ENCODE measurements at places on chromosomes 1 and 21.

DNA sequence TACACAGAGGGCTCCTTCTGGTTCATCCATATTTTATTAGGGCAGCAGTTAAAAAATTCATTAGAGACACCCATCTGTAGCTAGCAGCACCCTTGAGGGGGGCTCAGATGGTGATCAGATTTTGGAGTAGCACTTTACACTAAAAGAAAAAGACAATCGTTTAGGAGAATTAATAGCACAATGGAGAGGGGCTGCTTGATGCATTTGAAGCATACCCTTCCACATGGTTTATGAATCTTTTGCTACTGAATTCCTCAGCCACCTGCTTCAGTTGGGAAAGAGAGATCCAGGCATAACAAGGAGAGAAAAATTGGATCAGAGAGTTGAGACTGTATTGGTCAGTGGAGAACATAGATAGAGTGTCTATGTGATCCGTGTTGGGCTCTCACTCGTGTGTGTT, 54.4 kb downstream of the DISC1 start:
- no peak for DNase-seq

DNA sequence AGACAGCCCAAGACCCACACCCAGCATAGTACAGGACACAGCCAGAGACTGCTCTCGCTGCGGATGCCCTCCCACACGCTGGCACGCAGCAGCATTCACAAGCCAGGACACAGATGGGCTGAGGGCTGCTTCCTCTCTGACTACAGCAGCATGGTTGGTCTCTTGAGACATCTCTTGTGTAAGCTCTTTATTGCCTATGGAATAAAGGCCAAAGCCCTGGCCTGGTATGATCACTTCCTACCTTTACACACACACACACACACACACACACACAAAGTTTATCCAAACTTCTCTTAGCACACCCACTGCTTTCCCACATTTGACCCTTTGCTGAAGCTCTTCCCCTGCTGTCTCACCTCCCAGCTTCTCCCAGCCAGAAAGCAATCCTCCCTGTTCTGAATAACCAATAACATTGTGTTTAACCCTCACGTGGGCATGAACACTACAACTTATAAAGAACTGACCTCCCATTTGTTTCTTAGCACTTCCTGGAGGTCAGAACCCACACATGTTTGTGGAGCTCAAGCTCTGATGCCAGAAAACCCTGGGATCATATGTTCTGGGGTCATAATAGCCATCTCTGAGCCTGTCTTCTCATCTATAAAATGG, 1.2 kb upstream of the LUZP1 start:
- no peak for DNase-seq

GRCh38 chr1:40709802-40710278, 18.3 kb downstream of the NFYC start:
- no peak for DNase-seq

- no peak for DNase-seq
These were observed 125.6 kb downstream of the KCNN3 start for GRCh38 chr1:154744352-154745035.
